ENCODE measurements at places on chromosomes 6 and 20.

DNA sequence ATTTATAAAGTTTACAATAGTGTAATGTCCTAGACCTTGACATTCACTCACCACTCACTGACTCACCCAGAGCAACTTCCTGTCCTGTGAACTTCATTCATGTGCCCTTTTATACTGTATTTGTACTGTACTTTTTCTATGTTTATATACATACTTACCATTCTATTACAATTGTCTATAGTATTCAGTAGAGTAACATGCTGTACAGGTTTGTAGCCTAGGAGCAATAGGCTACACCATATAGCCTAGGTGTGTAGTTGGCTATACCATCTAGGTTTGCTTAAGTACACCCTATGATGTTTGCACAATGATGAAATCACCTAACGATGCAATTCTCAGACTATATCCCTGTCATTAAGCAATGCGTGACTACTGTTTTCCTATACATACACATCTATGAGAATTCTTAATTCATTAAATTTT, 17.5 kb downstream of the EDEM2 start:
- DNase-seq: no peak

DNA sequence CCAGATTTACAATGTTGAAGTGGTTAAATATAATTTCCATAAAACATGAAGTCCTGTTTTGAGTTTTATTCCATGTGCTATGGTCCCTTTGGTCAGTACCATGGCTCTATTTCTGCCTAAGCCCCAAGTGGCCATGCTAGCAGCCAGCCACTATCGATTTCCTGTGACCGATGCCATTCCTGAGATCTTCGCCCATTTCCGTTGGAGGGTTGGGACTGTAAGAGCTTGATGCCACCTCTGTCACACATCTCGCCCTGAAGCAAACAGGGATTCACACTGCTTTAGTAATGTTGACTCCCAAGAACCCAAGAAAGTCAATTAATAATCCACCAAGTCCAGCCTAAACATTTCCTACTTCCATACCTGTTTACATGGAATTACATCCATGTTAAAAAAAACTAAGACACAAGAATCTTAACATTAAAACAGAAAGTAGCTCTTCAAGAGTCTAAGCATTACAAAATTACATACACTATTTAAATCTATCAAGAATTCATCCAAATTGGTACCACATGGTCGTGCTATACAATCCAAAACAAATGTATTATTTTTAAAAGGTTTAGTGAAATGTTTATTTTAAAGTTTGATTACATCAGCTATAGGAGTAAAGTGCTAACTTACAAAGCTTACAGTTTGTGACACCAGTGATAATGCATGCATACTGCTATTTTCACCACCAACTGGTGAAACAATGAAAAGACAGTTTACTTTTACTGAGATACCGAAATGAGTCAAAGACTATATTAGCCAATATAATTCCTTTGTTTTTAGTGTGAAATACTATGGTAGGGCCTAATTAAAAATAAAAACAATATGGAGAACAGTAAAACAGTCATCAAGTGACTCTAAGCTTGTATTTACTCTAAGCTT, 2.5 kb downstream of the RBM39 start:
- no peak for DNase-seq

- no peak for DNase-seq
Measured at GRCh38 chr20:35458388-35458787, 3.0 kb downstream of the CEP250 start.

GRCh38 chr6:166335378-166336302, 6.7 kb downstream of the SFT2D1 start:
- DNase-seq: no peak

DNA sequence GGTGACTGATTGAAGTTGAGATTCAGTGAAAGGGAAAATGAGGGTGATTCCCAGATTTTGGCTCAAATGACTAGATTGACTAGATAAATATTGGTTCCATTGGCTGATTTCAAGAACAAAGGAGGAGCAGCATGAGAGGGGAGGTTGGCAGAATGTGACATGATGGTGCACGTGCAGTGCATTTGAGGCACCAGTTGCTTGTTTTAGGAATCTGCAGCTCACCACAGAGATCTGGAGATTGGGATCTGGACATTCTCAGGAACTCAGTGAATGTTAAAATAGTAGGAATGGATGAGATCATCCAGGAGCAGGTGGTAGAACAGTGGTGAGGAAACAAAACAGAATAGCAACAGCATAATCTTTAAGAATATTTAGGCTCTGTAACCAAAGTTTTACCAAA, 496.3 kb downstream of the DHX35 start:
- DNase-seq: no peak

DNA sequence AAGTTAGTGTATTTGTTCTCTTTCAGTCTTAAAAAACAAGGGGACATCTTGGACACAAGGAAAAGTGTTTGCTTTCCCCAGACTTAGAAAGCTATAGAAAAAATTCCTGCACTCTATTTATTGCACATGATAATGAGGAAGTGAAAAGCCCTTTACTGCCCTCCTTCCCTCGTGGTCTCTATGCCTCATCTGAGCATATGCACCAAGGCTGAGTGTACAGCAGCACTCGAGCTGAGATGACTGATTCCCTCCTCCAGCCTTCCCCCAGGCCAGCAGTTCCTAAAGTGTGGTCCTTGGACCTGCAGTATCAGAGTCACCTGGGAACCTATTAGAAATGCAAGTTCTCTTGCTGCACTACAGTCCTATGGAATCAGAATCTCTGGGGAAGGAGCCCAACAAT, 14.3 kb upstream of the LAMP5 start:
- DNase-seq: no peak

DNA sequence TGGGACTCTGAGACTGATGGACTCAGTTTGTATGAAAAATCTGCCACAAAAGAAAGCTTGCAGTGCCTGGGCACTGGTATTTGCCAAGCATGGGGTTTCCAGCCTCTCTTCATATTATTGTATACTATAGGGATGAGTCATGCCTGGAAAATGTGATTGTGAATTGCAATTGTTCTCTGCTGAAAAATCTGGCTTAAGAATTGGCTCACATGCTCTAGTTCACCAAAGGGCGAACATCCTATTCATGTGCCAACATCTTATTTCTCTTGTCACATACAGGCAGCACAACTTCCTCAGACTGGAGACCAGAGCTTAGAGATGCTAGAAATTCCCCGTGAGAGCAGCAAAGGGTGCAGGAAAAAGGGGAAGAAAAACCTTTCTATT, 103.6 kb upstream of the KCNK16 start:
- DNase-seq: peak; percentile 39

GRCh38 chr6:3350252-3350796, 91.6 kb downstream of the PSMG4 start:
- DNase-seq: no peak

GRCh38 chr20:45974896-45975565, 3.0 kb upstream of the ZNF335 start:
- DNase-seq: no peak

- DNase-seq: no peak
Measured at GRCh38 chr20:11271920-11272594, 598.3 kb upstream of the JAG1 start.

DNA sequence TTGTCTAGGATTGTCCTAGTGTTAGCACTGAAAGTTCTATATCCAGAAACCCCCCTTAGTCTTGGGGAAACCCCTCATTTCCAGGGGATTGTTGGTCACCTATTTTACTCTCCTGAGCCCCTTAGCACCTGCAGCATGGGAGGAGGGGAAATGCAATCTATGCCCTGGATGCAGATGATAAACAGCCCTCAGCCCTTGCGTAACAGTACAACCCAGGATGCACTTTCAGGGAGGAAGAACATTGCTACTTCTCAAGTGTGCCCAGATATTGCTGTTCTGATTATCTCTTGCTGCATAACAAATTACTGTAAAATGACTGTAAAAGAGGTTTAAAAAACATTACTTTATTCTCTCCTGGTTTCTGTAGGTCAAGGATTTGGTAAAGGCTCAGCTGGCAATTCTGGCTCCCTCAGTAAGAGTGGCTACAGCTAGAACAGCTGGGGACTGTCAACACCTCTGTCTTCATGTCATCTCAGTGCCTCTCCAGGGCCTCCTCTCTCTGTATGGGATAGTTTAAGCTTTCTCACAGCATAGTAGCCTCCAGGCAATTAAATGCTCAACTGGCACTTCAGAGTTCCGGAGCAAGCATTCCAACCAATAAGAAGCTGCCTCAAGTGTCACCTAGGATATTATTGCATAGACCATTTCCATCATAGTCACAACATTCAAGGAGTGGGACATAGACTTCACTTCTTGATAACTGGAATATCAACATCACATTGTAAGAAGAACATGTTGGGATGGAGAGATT, 117.8 kb upstream of the FOXO3 start:
- DNase-seq: no peak

DNA sequence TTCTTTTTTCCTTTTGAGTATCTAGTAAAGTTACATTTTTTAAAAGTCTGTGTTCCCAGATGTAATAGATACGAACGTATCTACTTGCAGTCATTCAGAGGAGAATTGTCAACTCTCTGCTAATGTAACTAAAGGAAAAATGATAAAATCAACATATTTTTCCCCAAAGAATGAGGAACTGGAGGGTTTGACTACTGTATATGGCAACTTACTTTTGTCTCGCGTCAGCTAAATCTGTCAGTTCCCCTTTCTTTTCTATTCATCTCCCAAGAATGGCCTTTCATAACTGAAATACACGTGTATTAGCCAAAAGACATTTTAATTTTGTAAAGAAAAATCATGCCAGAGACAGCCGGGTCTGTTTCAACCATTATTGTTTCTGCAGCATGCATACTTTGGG, 5.4 kb downstream of the EYA2 start:
- no peak for DNase-seq

GRCh38 chr6:106540432-106540831, 88.9 kb downstream of the RTN4IP1 start:
- no peak for DNase-seq

GRCh38 chr6:135901774-135902524, 50.4 kb downstream of the PDE7B start:
- DNase-seq: peak; percentile 65

GRCh38 chr6:125823180-125823579, 32.4 kb downstream of the NCOA7 start:
- no peak for DNase-seq

- DNase-seq: no peak
Measured at GRCh38 chr6:81735756-81736380, 16.6 kb downstream of the TENT5A start.

GRCh38 chr20:2394411-2395055, 13.8 kb downstream of the TGM6 start:
- no peak for DNase-seq

GRCh38 chr20:45508068-45508886, 7.1 kb downstream of the SPINT3 start:
- no peak for DNase-seq
